Activated CD4-positive, alpha-beta T cell treated with anti-CD3 and anti-CD28 coated beads, Interleukin-2, amount 10 ng/mL, durations not matched to agents 24 days and 14 days (primary cell): ENCODE measurements at places on chromosomes 16 and 17.
A peak's percentile ranks its signal among the peaks of the same experiment; 100 is the strongest.

- DNase-seq: no peak
Observed at GRCh38 chr17:45425125-45425983, 7.3 kb downstream of the ARHGAP27 start.

- DNase-seq: no peak
Observed at GRCh38 chr16:48408688-48409087, 23.5 kb upstream of the SIAH1 start.

DNA sequence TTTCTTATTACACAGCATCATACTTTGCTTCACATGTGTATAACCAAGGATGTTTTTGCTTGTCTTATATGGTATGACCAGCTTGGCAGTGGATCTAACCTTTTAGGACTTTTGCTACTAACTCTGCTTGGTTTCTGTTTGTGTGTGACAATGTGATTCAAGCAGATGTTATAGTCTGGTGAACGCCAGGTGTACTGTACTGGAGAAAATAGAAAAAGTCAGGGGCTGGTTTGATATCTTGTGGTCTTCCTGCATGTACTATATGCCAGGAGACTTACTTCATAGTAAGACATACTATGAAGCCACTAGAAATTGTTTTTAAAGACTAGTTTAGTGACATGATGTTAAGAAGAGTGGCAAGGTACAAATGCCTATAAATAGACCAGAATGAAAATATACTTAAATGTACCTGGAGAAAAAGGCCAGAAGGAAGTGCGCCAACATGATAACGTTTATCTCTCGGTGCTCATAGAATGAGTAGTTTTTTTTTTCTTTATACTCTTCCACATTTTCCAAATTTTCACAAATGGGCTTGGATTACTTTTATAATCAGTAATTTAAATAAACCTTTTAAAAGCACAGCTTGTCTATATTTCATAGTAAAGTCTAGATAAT, 112.3 kb downstream of the PRKCA start:
- DNase-seq: no peak

DNA sequence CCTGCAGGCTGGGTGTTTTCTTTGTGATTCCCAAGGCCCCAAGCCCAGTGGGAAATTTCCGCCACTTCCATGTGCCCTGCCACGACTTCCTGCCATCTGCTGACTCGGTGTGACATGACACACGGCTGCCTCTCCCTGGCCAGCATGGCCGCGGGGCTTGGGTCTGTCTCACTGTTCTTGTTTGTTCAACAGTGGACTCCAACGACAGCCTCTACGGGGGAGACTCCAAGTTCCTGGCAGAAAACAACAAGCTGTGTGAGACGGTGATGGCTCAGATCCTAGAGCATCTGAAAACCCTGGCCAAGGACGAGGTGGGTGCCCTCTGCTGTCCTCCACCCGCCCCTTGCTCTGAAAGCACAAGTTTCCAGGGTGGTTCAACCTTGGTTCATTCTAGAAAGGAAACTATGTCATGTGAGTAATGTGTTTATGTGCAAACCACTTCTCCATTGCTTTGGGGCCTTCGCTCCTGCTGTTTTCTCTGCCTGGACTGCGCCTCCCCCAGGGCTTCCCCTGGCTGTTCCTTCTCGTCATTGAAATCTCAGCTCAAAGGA, 26.8 kb downstream of the KNOP1 start:
- no peak for DNase-seq

DNA sequence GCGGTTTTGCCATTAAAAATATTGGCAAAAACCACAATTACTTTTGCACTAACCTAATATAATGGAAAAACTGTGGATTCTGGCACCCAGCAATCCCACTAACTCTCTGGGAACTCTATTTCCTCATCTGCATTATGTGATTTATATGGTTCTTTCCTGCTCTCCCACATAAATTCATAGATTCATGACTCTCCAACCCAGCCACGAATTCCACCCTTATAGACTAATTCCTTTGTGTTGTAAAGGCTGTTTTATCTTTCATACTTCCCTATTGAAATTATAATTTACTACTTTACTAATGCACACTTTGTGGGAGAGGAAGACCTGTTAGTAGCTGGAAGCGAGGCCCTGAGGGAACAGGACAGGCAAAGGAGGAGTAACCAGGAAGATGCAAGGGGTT, 88.4 kb upstream of the GNAO1 start:
- DNase-seq: no peak

- DNase-seq: no peak
Observed at GRCh38 chr17:15263206-15263579, 1.9 kb downstream of the PMP22 start.

DNA sequence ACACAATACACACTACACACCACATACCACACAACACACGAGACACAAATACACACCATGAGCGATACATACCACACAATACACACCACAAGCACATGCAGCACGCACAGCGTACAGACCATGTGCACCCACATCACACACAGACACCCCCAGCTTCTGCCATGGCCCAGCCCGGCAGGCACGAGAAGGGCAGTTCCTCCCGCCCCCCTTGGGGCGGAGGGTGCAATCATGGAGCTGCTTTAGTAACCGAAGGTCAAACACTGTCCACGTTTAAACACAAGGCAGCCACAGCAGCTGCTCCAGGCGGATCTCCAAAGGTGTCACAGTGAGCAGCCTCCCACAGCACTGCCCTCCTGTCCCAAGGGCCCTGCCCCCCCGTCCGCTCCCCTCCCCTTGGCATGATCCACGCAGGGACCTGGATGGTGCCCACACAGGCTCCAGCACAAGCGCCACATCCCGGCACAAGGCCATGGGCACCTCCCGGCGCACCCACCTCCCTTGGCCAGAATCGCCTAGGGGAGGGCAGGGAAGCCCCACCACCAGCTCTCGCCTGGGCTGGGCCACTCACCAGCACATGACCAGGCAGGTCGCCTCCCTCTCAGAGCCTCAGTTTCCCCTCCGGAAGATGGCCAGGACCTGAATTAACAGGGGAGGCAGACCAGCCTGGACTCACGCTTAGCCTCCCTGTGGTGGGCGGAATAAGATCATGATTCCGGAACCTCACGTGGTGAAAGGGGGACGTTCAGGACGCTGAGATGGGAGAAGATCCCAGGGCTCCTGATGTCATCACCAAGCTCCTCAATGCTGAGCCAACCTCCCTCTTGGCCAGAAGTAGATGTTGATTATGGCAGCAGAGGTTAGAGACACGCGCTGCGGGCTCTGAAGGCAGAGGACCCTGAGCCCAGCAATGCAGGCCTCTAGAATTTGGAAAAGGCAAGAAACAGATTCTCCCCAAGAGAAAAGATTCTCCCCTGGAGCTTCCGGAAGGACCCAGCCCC, 32.6 kb upstream of the ZNF469 start:
- DNase-seq: no peak

- peak; percentile 79 for DNase-seq
Observed at GRCh38 chr17:60971515-60972369, 294.1 kb downstream of the BCAS3 start.

DNA sequence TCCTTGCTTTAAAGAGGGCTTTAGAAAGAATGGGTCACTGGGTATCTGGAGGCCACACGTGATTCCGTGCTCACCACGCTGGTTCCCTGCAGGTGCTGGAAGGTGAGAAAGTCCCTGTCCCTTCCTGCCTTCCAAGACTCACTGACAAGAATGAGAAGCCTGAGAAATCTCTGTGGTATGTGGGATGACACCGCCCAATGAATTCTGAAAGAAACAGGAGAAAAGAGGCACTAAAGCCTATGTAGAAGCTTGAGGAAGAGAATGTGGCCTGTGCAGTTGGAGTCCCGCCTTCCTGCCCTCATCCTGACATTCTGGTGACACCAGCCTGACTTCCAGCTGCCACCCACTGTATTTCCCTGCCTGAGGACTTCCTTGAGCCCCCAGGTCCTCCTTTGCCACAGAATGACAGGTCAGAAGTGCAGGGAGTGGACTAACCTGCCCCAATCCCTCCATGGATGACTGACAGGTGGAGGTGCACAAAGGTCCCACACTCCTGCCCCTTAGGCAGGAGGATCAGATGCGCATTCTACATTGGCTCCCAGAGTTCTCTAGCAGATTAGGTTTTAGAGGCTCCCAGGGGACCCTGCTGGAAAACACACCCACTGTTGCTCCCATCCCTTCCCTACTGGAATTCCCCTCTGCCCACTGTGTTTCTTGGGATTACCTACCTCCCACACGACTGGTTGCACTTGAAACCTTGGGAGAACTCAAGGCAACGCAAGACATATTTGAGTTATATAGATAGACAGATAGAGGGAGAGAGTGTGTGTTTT, 38.6 kb upstream of the TENT4B start:
- no peak for DNase-seq

GRCh38 chr17:46962374-46962790, 16.7 kb downstream of the RPRML start:
- no peak for DNase-seq

- DNase-seq: no peak
Observed at GRCh38 chr16:1501630-1502029, 8.5 kb downstream of the TELO2 start.

- peak; percentile 94 for DNase-seq
Observed at GRCh38 chr17:1764284-1764683, 2.4 kb downstream of the SERPINF1 start.

GRCh38 chr16:30604316-30604947, 5.8 kb downstream of the ZNF689 start:
- DNase-seq: no peak

DNA sequence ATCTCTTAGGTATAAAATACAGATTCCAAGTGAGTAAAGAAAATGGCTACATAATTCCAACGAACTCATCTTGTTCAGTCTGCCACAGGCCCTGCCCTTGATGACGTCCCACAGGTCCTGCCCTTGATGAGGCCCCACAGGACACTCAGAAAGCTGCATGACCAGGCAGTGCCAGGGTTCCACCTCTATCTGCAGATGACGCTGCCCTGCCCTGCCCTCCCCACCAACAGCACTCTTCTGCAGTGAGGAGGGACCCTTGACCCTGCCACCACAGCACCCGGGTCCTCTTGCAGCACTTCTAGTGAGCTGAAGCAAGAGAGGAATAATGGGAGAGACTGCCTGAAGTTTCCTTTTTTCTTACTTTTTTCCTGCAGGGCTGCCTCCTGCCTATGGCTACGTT, 118.4 kb downstream of the VPS53 start:
- DNase-seq: no peak
